Amygdala (tissue), 56 donors: ENCODE measurements at places on chromosomes 7 and 10.
A peak's percentile ranks its signal among the peaks of the same experiment; 100 is the strongest.

DNA sequence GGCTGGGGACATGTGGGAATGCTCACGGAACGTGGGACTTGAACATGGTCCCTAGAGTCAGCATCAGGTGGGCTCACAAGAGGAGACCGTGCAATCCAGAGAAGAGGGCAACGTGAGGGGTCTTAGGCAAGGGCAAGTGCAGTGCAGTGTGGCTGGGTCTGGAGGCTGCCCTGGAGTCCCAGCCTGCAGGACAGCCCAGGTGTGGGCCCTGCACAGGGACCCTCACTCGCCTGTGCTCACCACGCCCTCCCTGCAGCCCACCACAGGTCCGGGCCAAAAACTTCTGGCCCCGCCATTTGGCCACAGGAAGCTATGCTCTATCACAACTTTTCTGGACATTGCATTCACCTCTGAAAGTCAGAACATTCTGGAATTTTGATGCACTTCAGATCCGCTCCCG, 133.5 kb downstream of the PAXIP1 start:
- DNase-seq = no peak

DNA sequence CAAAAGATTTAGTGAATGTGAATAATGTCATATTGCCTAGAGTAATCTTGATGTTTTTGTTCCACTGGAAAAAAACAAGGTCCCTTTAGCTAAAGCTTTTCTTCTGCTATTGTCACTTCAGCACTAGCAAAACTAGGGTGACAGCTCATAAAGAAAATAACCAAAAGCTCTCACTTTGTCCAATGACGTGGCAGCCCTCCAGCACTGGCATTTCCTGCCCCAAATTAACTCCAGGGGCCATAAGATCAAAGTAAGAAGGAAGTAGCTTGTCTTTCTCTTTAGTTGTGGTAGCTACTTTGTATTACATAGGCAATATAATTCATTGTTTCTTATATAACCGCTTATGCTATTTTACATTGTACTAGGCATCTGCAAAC, 47.3 kb downstream of the LRRN3 start:
- no peak for DNase-seq

- no peak for DNase-seq
Measured at GRCh38 chr10:98077223-98077622, 46.8 kb upstream of the CRTAC1 start.

DNA sequence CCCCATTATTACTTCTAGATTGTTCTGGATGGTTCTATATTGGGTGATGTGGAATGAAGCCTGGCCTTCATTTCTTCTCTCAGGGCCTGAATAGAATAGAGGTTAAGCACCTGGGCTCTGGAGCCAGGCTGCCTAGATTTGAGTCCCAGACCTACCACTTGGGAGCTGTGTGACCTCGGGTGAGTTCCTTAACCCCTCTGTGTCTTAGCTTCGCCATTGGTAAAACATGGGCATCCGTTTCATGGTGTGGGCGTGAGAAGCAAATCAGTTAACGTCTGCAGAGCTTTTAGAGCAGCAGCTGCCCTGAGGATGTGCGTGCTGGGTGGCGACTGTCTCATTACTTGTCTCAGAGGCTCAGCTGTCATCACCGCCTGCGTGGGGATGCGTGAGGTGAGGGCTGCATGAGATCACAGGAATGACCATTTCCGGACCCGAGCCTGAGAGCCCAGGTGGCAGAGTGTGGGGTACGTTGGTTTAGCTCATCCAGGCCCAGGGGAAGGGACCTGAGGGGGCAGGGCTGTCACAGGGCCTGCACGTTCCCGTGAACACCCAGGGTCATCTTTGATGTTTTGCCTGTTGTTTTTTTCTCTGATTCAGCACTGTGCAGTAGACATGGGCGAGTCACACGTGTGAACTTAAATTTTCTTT, 9.7 kb downstream of the AGAP3 start:
- DNase-seq = peak; percentile 21

GRCh38 chr7:29806995-29807841, 910 bp downstream of the WIPF3 start:
- no peak for DNase-seq

GRCh38 chr7:16365177-16365576, 56.2 kb downstream of the CRPPA start:
- DNase-seq = no peak

GRCh38 chr10:103078676-103079075, 114.4 kb downstream of the NT5C2 start:
- DNase-seq = no peak

- no peak for DNase-seq
Measured at GRCh38 chr7:157401567-157402387, 65.0 kb downstream of the DNAJB6 start.

DNA sequence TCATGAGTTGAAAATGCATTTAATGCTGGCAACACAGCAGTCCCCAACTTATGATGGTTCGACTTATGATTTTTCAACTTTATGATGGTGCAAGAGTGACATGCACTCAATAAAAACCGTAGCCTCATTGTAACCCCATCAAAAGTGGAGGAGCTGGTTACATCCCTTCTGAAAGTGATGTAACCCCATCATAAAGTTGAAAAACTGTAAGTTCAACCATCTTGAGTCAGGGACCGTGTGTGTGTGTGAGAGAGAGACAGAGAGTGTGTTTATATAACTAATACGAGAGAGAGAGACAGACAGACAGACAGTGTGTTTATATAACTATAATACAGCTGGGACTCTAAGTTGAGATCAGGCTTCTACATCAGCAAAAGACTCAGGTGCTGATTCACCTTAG, 21.0 kb downstream of the ANXA11 start:
- DNase-seq = no peak

DNA sequence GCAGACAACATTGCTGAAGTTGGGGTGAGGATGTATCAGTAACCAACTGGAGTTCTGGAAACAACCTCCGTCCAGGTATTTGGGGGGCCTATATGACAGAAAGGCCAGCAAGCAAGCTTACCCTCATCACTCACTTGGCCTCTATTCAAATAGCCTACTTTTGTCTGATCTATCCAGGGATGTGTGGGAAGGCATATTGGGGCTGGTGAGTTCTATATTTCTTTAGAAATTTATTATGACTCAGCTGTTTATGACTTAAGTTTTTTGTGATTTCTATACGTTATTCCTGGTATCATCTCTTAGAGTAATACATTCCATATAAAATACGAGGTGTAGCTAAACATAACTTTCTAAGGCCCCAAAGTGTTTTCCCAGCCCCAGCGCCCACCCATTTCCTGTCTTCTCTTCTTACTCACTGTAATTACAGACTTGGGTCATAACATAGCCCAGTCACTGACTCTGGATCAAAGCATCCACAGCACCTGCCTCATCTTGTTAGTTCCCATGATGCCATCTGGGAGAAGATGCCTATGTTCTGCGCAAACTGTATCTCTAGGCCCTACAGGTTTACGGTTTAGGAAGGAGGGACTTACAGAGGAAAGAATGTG, 18.1 kb downstream of the GARS1 start:
- no peak for DNase-seq

GRCh38 chr7:44377681-44378421, 52.5 kb upstream of the CAMK2B start:
- DNase-seq = no peak

GRCh38 chr10:19730907-19731217, 85.4 kb upstream of the PLXDC2 start:
- no peak for DNase-seq

GRCh38 chr7:15753887-15754579, 67.5 kb upstream of the MEOX2 start:
- no peak for DNase-seq
